ENCODE measurements at places on chromosomes 13 and 19.

DNA sequence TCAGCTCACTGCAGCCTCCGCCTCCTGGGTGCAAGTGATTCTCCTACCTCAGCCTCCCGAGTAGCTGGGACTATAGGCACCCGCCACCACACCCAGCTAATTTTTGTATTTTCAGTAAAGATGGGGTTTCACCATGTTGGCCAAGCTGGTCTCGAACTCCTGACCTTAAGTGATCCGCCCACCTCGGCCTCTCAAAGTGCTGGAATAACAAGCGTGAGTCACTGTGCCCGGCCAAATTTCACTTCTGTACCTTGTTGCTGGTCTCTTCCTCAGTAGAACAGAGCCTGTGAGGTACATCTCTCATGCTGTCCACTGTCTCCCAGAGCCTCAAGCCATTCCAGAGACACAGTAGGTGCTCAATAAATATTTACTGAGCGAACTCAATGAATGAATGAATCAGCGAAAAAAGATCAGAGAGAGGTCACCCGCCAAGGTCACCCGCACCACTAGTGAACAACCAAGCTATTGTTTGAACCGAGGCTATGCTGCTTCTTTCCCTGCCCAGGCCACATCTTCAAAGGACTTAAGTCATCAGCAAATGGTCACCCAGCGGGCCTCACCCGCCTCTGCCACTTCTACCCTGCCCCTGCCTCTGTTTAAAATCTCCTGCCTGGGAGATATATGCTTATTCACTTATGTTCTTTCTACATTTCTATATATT lies 9.3 kb downstream of the TMEM143 start:
- DNase-seq: no peak

- DNase-seq: no peak
These were observed 7.5 kb downstream of the RTN2 start for GRCh38 chr19:45489216-45489855.

DNA sequence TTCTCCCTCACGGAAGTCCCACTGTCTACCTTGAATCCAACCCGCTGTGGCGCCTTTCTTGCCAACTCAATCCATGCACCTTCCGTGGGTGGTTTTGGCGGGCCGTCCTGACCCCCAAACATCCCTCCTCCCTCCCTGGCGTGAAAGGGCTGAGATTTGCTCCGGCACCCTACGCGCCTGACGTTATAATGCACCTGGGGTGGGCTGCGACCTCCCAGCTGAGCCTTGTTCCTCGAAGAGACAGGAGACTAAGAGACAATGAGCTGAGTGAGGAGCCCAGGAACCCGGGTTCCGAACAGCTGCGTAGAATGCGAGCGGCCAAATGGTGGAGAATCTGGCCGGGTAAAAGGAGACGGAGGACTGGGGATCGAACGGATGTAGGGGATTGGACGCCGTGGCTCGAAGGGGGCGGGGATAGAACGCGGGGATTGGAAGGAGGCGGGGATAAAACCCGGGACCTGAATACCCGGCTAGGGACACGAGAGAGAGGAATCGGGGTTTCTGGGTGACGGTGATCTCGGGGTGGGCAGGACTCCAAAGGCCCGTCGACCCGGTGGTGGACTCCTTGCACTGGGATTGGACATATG lies at the start of gene CPT1C:
TSS of gene CPT1C (plus strand) at position 461 of the 587 bp plus-strand sequence. CDS start 1,137 bp downstream, outside the sequence.
- no peak for DNase-seq

GRCh38 chr13:111256946-111257345 lies 63.5 kb upstream of the TEX29 start:
- no peak for DNase-seq

- no peak for DNase-seq
These were observed 174.3 kb downstream of the PTPRS start for GRCh38 chr19:5166262-5166661.

- DNase-seq: no peak
These were observed 183.0 kb downstream of the ZNF536 start for GRCh38 chr19:30555075-30555790.

GRCh38 chr19:46082728-46083050 lies 41.8 kb downstream of the IGFL3 start:
- no peak for DNase-seq

DNA sequence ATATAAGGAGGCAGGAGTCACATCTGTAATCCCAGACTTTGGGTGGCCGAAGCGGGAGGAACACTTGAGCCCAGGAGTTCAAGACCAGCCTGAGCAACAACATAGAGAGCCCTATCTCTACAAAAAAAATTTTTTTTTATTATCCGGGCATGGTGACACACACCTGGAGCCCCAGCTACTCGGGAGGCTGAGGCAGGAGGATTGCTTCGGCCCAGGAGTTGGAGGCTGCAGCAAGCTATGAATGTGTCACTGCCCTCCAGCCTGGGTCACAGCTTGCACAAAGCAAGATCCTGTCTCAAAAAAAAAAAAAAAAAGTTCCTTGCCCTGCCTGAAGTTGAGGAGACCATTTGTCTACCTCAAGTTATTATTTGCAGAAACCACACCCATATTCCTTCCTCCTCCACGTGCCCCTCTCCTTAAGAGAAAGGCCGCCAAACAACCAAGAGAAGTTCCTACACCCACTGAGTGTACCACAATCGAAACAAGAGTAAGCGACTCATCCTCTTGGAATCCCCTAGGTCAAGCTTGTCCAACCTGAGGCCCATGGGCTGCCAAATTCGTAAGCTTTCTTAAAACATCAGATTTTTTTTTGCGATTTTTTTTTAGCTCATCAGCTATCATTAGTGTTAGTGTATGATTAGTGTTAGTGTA lies 2.2 kb downstream of the ABCC4 start:
- no peak for DNase-seq

DNA sequence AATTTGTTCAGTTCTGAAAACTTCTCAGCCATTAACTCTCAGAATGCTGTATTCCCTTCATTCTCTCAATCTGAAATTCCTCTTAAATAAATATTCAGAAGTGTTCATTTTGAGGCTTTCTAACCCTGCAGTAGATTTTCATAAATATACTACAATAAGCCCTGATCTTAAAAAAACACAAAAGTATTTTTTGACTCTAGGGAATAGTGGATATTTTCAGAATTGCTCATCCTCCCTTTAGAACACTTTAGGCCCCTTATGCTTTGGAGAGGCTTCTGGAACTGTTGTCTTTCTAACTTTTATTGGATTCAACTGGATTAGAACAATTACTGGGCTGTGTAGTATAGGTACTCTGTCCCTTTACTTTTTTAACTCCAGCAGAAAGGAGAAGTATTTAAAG lies 1662.6 kb upstream of the MIR17HG start:
- no peak for DNase-seq

- no peak for DNase-seq
These were observed 1203.3 kb downstream of the UQCRFS1 start for GRCh38 chr19:28009696-28010095.

GRCh38 chr19:50046649-50047503 lies 21.1 kb downstream of the ZNF473 start:
- peak; percentile 14 for DNase-seq

DNA sequence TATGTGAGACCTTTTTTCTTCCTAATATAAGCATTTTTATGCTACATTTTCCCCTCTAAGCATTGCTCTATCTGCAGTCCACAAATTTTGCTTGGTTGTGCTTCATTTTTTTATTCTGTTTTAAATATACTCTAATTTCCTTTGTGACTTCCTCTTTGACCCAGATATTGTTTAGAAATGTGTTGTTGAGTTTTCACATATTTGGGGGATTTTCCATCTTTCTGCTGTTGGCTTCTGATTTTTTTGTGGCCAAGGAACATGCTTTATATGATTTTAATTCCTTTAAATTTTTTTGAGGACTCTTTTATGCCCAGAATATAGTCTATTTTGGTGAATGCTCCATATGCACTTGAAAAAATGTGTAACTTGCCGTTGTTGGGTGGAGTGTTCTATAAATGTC lies 22.9 kb downstream of the UBAC2 start:
- no peak for DNase-seq

DNA sequence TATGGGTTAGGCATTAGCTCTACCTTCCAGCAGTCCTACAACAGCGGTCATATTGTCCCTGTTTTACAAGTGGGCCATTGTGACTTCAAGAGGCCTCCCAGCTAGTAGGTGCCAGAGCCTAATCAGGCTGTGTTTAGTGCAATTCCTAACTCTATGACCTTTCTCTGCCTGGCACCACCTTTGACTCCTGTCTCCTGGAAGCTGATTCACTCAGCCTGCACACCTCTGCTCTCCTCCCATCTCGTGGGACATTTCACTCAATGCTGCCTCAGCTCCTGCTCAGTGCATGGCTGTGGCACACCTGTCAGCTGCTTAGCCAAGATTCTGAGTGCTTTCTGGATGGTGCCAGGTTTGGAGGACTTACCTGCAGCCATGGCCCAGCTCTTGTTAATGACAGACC lies 9.5 kb upstream of the GJB6 start:
- DNase-seq: no peak

DNA sequence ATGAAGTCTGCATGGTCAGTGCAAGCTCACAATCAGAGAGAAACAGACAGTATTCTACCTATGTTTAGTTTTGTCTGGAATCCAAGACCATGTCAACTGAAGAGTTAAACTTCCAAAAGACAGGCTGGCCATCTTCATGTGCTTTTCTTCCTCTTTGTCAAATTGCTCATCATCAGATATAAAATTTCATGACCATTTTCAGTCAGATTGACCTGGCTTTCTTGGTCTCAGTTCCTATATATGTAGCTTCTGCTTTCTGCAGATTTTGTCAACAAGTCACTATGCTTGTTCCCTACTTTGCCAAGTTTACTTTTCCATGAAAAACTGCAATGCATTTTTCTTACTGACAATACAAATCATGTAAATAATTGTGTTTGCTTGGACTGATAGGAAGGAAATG lies 13.9 kb downstream of the SLC46A3 start:
- no peak for DNase-seq

- no peak for DNase-seq
These were observed 356.8 kb downstream of the RFC3 start for GRCh38 chr13:34174671-34175145.

DNA sequence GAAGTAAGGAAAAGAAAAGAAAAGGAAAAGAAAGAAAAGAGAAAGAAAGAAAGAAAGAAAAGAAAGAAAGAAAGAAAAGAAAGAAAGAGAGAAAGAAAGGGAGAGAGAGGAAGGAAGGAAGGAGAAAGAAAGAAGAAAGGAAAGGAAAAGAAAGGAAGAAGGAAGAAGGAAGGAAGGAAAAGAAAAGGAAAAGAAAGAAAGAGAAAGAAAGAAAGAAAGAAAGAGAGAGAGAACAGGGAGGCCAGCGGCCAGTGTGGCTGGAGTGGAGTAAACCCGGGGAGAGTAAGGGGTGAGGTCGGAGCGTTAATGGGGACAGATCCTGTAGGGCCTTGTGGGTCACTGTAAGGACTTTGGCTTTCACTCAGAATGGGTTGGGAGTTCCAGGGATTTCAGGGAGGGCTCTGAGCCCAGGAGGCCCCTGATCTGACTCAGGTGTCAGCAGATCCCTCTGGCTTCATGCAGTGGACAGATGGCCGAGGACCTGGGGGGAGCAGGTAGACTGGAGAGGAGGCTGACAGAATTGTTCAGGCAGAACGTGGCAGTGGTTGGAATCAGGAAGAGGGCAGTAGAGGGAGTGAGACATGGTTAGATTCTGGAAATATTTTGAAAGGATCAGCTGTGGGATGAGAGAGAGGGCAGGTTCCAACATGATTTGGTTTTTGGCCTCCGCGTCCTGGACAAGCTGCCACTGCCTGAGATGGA lies 19.8 kb upstream of the FXYD3 start:
- no peak for DNase-seq

GRCh38 chr13:27481766-27482165 lies 31.4 kb upstream of the MTIF3 start:
- no peak for DNase-seq

- DNase-seq: no peak
These were observed 41.2 kb downstream of the BRD4 start for GRCh38 chr19:15291089-15291488.

GRCh38 chr13:113794086-113794485 lies 35.1 kb downstream of the TMEM255B start:
- DNase-seq: no peak

DNA sequence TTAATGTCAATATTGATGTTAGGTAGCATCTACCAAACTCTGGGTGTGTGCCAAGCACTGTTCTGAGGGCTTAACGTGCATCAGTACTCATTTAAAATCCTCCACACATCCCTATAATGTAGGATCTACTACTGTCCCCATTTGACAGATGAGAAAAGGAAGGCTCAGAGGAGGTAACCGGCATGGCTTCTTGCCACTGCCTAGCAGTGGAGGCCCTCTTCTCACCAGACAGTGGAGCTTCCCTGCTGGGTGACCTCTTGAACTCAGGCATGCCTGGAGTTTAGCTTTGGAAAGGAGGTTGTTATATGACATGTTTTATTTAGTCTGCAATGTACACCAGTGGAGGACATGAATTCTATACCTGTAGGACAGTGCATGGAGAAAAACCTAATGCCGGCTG lies 2.1 kb downstream of the SPATA13 start:
- DNase-seq: no peak

DNA sequence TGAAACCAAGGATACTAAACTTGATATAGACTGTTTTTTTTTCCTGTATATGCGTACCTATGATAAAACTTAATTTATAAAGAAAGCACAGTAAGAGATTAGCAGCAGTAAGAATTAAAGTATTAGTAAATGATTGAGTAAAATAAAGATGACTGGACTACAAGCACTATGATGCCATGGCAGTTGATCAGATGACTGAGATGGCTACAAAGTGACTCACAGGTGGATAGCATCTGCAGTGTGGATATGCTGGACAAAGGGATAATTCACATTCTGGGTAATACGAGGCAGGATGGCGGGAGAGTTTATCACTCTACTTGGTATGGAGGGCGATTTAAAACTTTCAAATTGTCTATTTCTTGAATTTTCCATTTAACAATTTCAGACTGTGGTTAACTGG lies 11.8 kb downstream of the HTR2A start:
- DNase-seq: no peak

GRCh38 chr13:28489524-28489931 lies 5.4 kb downstream of the FLT1 start:
- no peak for DNase-seq

DNA sequence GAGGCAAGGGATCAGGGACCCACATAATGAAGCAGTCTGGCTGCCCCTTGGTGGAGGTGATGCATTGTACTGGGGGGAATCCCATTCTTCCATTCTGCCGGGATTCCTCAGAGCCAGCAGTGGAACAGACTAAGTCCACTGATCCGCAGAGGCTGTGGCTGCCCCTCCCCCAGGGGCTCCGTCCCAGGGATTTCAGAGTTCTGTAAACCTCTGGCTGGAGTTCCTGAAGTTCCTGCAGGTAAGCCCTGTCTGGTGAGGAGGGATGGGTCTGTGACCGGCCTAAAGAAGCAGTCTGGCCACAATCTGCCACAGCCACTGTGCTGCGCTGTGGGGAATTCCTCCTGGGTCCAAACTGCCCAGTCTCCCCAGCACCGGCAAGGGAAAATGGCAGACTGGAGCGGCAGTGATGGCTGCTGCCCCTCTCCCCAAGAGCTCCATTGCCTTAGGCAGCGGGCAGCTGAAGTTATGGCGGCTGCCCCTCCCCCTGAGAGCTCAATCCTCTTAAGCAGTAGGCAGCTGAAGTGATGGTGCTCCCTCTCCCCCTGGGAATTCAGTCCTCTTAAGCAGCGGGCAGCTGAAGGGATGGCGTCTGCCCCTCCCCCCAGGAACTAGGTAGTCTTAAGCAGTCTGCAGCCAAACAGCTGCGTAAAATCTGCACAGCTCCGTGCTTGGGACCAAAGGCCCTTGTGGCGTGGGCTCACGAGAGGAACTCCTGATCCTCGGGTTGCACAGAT lies 155.7 kb downstream of the PCDH17 start:
- no peak for DNase-seq

GRCh38 chr19:15431396-15432017 lies 12.7 kb upstream of the AKAP8L start:
- DNase-seq: no peak
